Activated naive CD4-positive, alpha-beta T cell treated with anti-CD3 and anti-CD28 coated beads, Interleukin-2, amount 50 U/mL, for 72 hours (primary cell): ENCODE measurements at places on chromosomes 3 and 15.

- DNase-seq: no peak
These were observed 117.0 kb upstream of the TSPAN3 start for GRCh38 chr15:77187751-77188464.

DNA sequence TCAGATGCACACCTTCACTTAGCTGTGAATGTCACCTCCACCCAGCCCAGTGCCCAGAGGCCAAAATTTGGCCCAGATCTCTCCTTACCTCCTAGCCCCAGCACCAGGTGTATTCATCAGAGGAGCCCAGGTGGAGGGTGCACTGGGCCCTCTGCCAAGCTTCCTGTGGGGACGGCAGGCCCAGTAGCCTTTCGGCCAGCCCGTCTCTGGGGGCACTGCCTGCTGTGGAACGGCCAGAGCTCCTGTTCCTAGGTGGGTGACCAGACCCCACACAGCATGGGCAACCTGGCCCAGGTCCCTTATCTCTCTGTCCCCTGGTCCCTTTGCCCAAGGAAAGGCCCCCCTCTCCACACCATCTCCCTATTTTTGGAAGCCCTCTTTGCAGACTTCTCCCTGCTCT is 67.8 kb downstream of the AAGAB start:
- DNase-seq: no peak

GRCh38 chr3:29567501-29567900 is 286.6 kb downstream of the RBMS3 start:
- DNase-seq: no peak

DNA sequence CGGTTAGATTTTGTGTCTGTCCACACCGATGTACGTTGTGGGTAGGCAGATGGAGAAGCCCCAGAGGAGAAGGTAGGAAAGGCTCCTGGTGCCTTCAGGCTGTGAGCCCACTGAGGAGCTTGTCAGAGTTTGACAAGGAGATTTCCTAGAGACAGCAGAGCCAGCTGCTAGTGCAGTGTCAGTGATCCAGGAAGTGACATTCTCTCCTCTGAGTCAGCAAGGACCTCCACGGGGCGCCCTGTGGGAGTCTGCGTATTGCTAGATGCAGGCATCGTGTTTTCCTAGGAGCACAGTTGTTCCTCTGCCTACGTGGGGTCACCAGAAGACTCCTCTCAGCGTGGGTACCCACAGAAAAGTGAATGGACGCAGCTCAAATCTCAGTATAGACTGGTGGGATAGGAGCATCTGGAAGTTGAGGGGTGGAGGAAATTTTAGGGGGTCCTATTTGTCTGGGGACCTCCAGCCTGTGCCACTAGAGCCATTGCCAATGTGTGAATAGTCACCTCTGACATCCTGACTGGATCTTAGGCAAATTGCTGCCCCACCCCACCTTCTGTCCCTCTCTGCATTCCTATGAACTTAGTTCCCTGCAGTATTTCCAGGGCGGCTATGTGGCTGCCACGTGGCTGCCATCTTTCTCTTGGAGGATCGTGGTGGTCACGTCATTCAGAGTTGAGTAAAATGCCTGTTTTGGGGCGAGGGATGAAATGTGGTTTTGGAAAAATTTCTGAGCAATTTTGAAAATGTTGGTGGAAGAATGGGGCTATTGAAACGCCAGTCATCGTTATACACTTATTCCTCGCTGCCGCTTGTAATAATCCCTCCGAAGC is 84.8 kb upstream of the KLHL25 start:
- no peak for DNase-seq

DNA sequence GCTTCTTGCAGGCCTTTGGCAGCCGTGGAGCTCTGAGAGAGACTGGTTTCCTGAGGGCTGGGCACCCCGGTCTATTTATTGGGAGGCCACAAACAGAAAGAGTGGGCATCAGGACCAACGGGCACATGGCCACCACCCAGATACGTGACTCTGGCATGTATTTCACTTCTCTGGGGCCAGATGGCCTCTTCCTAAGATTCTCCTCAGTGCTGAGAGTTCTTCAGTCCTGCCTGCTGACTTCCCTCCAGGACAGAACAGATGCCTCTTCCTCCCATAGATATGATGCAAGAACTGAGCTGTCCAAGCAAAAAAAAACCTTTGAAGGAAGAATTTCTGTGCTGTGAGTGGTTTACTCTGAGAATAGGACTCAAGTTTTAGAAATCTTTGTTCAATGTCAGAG is 107.7 kb downstream of the IGF2BP2 start:
- no peak for DNase-seq

DNA sequence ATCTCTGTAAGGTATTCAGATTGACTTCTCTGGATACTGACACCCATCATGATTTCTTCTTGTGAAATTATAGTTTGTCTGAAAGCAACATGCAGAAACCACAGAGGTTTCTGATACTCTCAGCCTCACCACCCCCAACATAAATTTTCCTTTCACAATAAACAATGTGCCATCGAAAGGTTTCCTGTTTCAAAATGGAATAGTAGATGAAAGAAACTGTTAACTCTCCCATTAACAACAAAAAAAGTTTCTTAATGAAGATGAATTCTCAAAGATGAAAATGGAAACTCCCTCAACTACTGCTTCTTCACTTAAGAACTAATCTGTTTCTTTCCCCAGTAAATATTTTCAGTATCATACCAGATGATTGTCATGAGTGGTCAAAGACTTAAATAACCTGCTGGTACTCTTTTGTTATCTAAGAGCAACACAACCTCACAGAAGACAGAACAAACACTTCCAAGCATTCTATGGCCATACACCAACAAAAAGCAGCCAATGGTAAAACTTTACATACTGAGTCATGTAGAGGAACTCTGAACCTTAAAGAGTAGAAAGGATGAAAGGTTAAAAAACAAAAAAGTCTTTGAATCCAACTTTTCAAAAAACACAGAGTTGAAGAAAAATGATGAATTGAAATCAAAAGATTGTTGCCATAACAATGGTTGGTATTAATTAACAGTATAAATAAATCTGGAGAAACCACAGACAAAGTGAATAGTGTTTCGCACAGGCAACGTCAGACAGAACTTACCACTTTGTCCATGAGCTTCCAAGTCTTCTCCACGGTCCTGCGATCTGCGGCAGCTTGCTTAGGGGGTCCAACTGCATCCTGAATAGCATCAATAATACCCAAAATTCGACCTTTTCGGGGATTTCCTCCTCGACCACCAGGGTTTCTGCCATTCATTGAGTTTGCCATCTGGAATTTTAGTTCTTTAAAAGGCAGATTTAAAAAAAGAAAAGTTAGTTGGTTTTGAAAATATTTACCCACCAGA is 1.9 kb downstream of the CBLB start:
- DNase-seq: no peak

- no peak for DNase-seq
These were observed 222.2 kb downstream of the EPHB1 start for GRCh38 chr3:135017003-135017893.
